ENCODE measurements at places on chromosomes 7 and 10. TPM values are rescaled to one million over a fixed set of nuclear protein-coding genes. Genes with fewer than 3 reads are reported as not detected.

The IFIT1 gene
- total RNA-seq = 14.5 TPM

The TMEM225B gene
- total RNA-seq = 0.55 TPM

The CYP3A7 gene
- not detected for total RNA-seq

The MMRN2 gene
- 78.4 TPM for total RNA-seq

The TFPI2 gene
- total RNA-seq = 27.9 TPM

The AKR1C8 gene
- 1.3 TPM for total RNA-seq

The SOSTDC1 gene
- total RNA-seq = not detected

The CUZD1 gene
- total RNA-seq = 0.51 TPM
